Activated naive CD4-positive, alpha-beta T cell treated with anti-CD3 and anti-CD28 coated beads for 36 hours (primary cell): ENCODE measurements at places on chromosomes 5 and 9.

GRCh38 chr5:163815240-163815791, 309.9 kb downstream of the MAT2B start:
- no peak for DNase-seq

- no peak for DNase-seq
Measured at GRCh38 chr5:159850160-159850559, 66.1 kb upstream of the ADRA1B start.

DNA sequence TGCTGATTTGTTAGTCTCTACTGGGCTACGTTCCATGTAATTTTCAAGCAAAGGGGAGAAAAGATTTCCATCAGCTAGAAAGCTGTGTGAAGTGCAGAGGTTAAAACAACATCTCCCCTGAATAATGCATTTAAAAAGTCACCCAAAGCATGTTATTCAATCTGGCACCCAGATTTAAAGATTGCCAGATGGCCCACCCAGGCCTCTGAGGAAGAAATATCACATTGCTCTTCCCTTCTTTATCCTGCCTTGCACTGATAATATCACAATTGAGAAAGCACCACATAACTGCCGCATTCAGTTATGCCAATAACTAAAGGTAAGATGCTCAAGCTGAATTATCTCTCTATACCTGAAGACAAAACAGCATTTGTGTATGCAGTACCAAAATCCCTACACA, 119.4 kb upstream of the PUM3 start:
- no peak for DNase-seq

GRCh38 chr9:84404095-84404686, 63.6 kb upstream of the SLC28A3 start:
- DNase-seq = peak; percentile 31

DNA sequence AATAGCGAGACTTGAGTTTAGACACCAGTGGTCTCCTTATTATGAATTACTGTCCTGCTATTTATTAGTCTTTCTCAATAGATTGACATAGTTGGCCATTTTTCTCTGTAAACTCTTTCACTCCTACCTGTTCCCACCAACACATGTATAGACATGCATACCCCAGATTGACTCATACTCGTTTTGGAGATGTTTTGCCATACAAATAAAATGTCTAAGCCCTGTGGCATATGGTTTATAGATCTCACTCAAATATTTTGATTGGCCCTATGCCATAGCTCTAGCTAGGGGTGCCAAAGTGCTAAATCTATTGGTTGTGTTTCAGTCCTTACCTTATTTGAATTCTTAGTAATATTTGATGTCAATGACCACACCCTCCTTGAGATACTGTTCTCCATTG, 42.3 kb downstream of the CAMK4 start:
- no peak for DNase-seq

GRCh38 chr5:17094830-17095229, 122.6 kb upstream of the BASP1 start:
- no peak for DNase-seq

DNA sequence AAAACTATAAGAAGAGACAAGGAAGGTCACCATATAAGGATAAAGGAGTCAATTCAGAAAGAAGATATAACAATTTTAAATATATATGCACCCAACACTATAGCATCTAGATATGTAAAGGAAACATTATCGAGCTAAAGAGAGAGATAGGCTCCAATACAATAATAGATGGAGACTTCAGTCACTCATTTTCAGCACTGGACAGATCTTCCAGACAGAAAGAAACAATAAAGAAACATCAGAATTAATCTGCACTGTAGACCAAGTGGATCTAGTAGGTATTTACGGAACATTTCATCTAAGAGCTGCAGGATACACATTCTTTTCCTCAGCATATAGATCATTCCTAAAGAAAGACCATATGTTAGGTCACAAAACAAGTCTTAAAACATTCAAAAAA, 463.5 kb downstream of the KCTD16 start:
- DNase-seq = no peak

DNA sequence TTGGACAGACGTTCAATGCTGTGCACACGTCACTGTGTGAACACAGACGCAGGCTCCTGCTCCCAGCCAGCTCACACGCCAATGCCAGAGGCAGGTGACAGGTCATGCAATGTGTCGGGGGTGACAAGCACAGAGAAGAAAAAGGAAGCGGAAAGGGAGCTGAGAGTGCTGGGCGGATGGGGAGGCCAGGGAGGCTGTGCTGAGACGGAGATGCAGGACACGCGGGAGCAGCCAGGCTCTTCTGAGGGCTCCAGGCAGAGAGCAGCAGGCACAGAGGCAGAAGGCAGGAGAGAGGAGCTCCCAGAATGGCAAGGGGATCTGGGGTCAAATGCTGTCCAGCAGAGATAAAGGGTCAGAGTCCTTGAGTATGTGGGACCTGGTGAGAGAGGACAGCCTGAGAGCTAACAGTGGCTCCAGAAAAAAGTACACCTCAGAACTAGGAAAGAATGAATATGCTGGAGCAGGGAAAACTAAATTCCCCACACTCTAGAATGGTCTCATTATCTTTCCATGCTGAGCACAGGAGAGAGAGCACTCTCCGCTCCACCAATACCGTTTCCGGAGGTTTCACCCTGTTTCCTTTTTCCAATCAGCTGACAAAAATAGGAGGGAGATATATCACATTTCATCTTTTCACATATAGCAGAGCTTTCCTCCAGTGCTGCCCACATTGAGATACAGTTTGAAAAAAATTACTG, 32.8 kb upstream of the NSMF start:
- no peak for DNase-seq

- DNase-seq = no peak
Measured at GRCh38 chr5:31738199-31738598, 99.3 kb downstream of the PDZD2 start.

GRCh38 chr9:94554439-94555331, at the start of gene PCAT7:
Gene PCAT7, plus strand, starts transcription at chr9:94555083.
- DNase-seq = peak; percentile 50

GRCh38 chr5:13831351-13831750, 113.1 kb downstream of the DNAH5 start:
- DNase-seq = no peak

DNA sequence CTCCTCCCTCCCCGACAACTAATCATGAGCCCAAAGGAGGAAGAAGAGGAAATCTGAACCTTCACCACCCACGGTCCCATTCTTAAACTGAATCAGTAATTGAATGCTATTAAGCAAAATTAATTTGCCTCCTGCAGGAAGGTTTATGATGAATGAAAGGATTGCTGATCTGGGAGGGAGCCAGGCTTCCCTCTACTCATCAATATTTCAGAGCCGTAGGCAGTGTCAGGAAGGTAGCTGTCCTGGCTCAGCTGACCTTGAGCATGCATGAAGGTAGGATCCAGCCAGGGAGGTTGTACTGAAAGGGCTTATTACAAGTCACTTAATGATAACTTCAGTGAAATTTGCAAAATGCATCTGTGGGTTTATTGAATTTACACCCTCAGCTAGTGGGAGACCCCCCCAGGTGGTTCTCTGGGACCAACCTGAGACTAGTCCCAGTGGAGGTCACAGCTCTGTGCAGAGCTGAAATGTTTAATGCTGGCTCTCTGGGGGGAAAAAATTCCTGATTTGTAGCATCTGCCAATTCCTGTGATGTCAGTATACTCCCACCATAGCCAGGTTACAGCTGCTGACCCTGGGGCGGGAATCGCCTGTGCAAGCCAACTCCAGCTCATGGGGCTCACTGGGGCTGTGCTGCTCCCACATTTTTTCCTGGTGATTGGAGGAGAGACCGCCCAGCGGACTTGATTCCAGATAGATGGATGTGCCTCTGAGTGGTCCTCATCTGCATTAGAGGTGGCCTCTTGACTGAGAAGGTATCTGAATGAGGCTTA, 47.9 kb upstream of the NCS1 start:
- no peak for DNase-seq

DNA sequence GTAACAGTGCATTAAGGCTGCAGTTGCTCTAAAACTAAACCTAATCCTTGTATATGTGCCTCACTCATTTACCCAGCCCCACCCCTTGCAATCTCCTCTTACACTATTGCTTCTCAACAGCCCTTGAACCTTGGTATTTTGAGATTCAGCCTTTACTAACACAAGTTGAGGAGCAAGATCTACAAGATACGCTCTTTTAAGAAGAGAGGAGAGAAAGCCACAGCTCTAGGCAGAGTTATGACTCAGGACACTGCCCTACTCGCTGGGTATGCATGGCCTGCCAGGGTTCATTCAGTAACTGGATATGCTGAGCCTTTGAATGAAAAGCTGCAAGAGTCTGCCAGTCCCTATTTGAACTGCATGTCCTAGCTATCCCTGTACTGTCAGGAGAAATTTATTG, 219.5 kb downstream of the PCSK5 start:
- no peak for DNase-seq
